Smooth muscle cell of the pulmonary artery (primary cell): ENCODE measurements at places on chromosomes 5 and 9. TPM values are rescaled to one million over a fixed set of nuclear protein-coding genes. Genes with fewer than 3 reads are reported as not detected.

RFESD gene
- 1.9 and 2.2 TPM in 2 replicates for total RNA-seq

NCS1 gene
- total RNA-seq = 45.8 and 91.2 TPM in 2 replicates

GMCL2 gene
- not detected in 2 replicates for total RNA-seq

CD14 gene
- 4.8 and 5.2 TPM in 2 replicates for total RNA-seq

ARHGAP26 gene
- total RNA-seq = 7.4 and 8.2 TPM in 2 replicates

SLCO6A1 gene
- total RNA-seq = not detected in 2 replicates

C5orf58 gene
- not detected in 2 replicates for total RNA-seq

LURAP1L gene
- 16.7 and 25.4 TPM in 2 replicates for total RNA-seq

DEPDC1B gene
- total RNA-seq = 0.63 and 2.0 TPM in 2 replicates

BNC2 gene
- total RNA-seq = 14.5 and 20.6 TPM in 2 replicates

FREM1 gene
- 0.39 TPM in 1 of 2 replicates, not detected in the other for total RNA-seq

OR1Q1 gene
- 0.59 TPM in 1 of 2 replicates, not detected in the other for total RNA-seq

SPATA31A3 gene
- total RNA-seq = not detected in 2 replicates

S1PR3 gene
- 9.9 and 25.4 TPM in 2 replicates for total RNA-seq

ZNF883 gene
- total RNA-seq = 3.2 and 3.3 TPM in 2 replicates

SH3TC2 gene
- 2.4 and 3.1 TPM in 2 replicates for total RNA-seq

SPATA31D4 gene
- total RNA-seq = not detected in 2 replicates

ZFP62 gene
- total RNA-seq = 17.4 and 17.5 TPM in 2 replicates

PCDHGA8 gene
- 4.0 and 4.3 TPM in 2 replicates for total RNA-seq

PCDHA4 gene
- total RNA-seq = 0.59 and 0.69 TPM in 2 replicates

DOK3 gene
- 5.3 and 6.7 TPM in 2 replicates for total RNA-seq

SUSD3 gene
- total RNA-seq = 0.36 TPM in 1 of 2 replicates, not detected in the other

PCDH1 gene
- 4.7 and 6.3 TPM in 2 replicates for total RNA-seq

PCDHB2 gene
- total RNA-seq = 3.6 and 4.4 TPM in 2 replicates

PPP2R2B gene
- total RNA-seq = 0.66 and 1.0 TPM in 2 replicates

SETD9 gene
- 4.8 and 6.7 TPM in 2 replicates for total RNA-seq

IL33 gene
- 65.7 and 214 TPM in 2 replicates for total RNA-seq

STK32A gene
- total RNA-seq = 3.5 and 3.7 TPM in 2 replicates

NOL8 gene
- 22.7 and 31.1 TPM in 2 replicates for total RNA-seq

FOXD4 gene
- total RNA-seq = 0.13 and 0.17 TPM in 2 replicates

CDKN2B gene
- total RNA-seq = 6.0 and 52.4 TPM in 2 replicates

KLF9 gene
- 29.6 and 53.2 TPM in 2 replicates for total RNA-seq

OTULINL gene
- 0.46 and 1.0 TPM in 2 replicates for total RNA-seq

GRXCR2 gene
- not detected in 2 replicates for total RNA-seq

ARSI gene
- 2.2 and 10.2 TPM in 2 replicates for total RNA-seq

PCDHA12 gene
- total RNA-seq = 0.07 and 0.33 TPM in 2 replicates

ZNF189 gene
- 12.6 and 17.5 TPM in 2 replicates for total RNA-seq

PAM gene
- 796 and 1,190 TPM in 2 replicates for total RNA-seq

CENPK gene
- 4.7 and 8.3 TPM in 2 replicates for total RNA-seq

MELK gene
- 4.8 and 9.6 TPM in 2 replicates for total RNA-seq

TMEM215 gene
- total RNA-seq = not detected in 2 replicates

AK8 gene
- 0.39 and 0.53 TPM in 2 replicates for total RNA-seq

HABP4 gene
- 12.1 and 15.8 TPM in 2 replicates for total RNA-seq

QRFP gene
- total RNA-seq = not detected in 2 replicates
